ENCODE measurements at places on chromosomes 13 and 19.
A peak's percentile ranks its signal among the peaks of the same experiment; 100 is the strongest.

- no peak for DNase-seq
These were observed 183.0 kb downstream of the ZNF536 start for GRCh38 chr19:30555075-30555790.

DNA sequence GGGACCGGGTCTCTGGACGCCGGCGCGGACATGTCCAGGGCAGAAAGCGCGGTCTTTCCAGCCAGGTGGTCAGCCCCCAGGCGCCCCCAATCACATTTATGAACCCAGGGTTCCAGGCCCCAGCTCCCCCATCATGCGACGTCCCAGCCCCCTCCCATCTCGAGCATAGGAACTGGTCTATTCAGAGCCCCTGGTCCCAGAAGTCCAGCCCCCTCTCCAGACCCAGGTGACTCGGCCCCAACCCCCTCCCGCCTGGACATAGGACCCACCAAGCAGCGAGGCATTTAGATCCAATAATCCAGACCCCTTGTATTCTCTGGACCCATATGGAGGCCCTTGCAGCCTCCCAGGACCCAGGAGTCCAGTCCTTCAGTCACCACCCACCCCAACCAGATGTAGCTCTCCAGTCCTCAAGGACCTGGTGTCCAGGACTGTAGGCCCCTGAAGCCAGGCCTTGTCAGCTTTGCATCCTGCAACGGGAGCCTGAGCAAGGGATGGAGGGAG is 501 bp downstream of the APLP1 start:
- no peak for DNase-seq

DNA sequence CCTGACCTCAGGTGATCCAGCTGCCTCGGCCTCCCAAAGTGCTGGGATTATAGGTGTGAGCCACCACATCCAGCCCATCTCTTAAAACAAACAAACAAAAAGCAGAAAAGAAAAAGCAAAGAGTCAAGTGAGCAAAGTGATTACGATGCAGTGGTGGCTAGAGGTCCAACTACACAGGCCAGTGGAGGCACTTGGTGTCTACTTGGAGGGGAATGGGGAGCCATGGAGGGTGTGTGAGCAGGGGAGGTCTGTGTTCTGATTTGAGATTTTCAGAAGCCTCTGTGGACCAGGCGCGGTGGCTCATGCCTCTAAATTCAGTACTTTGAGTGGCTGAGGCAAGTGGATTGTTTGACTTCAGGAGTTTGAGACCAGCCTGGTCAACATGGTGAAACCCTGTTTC is 6.6 kb downstream of the COLGALT1 start:
- DNase-seq: no peak

- DNase-seq: no peak
These were observed 16.6 kb downstream of the MED4 start for GRCh38 chr13:48078251-48078656.

GRCh38 chr19:15396436-15396835 is 16.8 kb upstream of the AKAP8 start:
- no peak for DNase-seq

- no peak for DNase-seq
These were observed 10.4 kb downstream of the PNPLA6 start for GRCh38 chr19:7545904-7546303.

GRCh38 chr13:98273824-98274742 is 97.0 kb upstream of the RNF113B start:
- no peak for DNase-seq

- no peak for DNase-seq
These were observed 42.8 kb downstream of the PIN1 start for GRCh38 chr19:9877780-9878510.

DNA sequence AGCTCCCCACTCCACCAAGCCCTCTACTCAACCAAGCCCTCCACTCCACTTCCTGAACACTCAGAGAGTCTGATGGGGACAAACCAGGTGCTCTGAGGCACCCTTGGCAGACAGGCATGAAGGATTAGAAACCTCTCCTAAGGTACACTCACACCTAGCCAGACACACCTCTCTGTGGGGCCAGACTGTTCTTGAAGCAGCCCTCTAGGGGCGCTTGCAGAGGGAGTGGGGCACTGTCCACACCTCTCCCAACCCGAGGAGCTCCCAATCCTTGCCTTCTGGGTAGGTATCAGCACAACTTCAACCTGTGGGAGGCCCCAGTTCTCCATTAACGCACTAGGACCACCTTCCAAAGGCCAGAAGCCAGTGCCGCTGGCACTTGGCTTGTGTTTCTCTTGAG is 108.7 kb upstream of the VSTM2B start:
- DNase-seq: no peak

- DNase-seq: peak; percentile 70
These were observed 7.7 kb upstream of the CXCL17 start for GRCh38 chr19:42450314-42450934.

DNA sequence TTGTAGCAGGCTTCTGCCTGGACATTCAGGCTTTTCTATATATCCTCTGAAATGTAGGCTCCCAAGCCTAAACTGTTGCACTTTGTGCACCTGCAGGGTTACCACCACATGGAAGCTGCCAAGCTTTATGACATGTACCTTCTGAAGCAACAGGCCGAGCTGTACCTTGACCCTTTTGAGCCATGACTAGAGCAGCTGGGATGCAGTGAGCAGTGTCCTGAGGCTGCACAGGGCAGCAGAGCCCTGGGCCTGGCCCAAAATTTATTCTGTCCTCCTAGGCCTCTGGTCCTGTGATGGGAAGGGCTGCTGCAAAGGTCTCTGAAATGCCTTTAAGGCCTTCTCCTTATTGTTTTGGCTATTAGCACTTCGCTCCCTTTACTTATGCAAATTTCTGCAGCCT is 23.5 kb upstream of the CD177 start:
- no peak for DNase-seq

GRCh38 chr19:10143681-10144080 is 24.0 kb upstream of the EIF3G start:
- no peak for DNase-seq

- no peak for DNase-seq
These were observed 14.0 kb downstream of the FRY start for GRCh38 chr13:32045537-32045936.

DNA sequence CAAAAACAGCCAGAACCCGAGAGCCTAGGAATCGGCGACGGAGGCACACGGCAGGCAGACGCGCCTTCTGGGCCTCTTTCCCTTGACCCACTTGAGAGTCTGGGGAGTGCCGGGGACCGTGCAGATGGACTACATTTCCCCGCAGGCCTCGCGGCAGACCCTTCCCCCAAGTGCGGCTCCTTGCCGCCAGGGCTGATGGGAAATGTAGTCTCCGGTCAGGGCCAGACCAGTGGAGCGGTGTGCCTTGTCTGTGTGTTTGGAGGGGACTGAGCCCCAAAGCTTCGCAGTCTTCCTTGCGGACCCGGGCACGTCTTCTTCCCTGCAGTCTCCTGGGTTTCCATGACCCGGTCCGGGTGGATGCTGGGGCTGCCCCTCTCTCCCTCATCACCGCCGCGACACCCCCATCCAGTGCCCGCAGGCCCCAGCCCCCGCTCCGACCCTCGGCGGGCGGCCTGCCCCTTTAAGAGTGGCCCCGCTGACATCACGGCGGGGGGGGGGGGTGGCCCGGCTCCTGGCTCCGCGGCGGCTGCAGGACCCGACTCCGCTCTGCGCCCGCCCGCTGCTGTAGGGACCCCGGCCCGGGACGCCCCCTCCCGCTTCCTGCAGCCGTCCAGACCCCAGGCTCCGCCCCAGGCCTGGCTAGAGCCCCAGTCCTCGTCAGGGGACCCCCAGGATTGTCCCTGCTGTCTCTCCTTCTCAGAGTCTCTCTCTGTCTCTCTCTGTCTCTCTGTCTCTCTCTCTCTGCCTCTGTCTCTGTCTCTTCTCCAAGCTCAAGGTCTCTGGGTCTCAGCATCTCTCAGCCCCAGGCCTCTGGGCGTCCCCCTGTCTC is 758 bp upstream of the CACNG7 start:
- DNase-seq: no peak

- no peak for DNase-seq
These were observed 1074.3 kb upstream of the PCDH9 start for GRCh38 chr13:68304286-68304893.

- no peak for DNase-seq
These were observed 1.3 kb downstream of the FPR3 start for GRCh38 chr19:51796195-51796679.

DNA sequence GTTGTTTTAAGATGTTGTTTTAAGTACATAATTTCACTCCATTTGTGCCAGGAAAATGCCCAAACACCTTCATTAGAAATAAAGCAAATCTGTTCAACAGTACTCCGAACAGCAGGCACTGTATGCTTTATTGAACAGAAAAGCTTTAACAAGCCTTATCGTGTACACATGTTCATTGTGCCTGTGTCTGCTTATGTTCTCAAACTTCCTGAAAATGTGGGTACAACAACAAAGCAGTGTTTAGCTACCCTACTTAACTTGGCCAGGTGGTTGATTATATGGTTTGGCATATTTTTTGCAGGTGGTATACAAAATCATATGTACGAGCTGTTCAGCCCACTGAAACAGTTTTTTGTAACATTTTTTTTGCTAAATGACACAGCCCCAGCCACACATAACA is 718.0 kb downstream of the DACH1 start:
- no peak for DNase-seq

DNA sequence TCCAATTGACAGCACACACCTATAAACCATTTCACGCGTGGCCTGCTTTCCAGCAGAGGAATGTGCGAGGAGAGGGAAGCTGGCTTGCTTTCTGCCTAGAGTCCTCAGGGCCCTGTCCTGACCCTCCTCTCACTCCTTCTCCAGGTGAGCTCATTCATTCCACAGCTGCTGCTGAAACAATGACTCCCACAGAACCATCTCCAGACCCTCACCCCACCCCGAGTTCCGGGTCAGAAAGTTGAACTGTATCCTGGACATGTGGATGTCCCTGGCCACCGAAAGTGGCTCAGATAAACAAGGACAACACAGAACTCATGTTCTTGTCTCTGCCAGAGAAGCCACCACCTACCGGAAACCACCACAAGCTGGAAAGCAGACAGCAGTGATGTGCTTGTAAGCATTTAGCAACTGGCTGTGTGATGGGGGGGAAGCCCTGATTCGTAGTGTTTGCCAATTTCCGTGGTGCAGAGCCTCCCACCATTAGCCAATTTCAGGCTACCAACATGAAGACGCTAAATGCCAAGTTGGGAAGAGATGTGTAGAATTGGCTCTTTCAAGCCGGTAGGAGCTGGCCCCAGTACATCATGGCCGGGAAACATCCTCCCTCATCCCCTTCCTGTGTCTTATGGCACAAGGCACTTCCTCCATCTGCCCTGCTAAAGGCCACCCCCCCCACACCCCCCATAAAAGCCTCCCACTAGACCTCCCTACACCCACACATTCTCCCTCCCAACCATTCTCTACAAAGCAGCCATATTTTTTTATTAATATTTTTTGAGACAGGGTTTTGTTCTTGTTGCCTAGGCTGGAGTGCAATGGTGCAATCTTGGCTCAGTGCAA is 5.0 kb downstream of the SYCE2 start:
- no peak for DNase-seq

- DNase-seq: no peak
These were observed 44.9 kb upstream of the PEG3 start for GRCh38 chr19:56885173-56885985.

- no peak for DNase-seq
These were observed 95.1 kb upstream of the DACH1 start for GRCh38 chr13:71962126-71962525.

DNA sequence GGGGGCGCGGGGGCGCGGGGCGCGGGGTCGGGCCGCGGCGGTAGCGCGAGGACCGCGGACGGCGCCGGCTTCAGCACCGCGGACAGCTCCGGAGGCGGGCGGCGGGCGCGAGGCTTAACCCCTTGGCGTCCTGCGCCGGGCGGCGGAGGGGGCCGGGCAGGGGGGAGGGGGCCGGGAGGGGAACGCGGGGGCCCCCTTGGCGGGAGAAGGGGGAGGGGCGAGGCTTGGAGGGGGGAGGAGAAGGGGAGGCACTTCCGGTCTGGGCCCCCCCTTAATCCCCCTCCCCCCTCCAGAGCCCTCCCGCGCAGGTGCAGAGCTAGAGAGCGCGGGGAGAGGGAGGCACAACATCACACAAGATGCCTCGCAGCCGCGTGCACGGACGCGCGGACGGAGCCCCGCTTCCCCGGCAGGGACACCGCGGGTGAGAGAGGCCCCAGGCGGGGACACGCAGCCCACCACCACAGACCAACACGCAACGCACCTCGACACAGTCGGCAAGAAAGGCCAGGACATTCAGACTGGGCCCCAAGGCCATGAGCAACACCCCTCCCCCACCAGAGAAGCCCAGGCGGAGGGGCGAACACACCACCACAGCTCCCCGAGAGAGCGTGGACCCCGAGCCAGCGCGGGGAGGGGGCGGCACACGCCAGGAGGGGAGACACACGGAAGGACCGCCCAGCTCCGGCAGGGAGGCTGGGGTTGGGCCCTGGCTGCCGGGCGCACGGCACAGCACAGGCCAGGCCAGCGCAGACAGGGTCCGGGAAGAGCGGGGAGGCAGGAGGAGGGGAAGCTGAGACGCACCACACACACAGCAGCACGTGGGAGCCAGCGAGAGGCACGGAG is 24.1 kb downstream of the SHANK1 start:
- DNase-seq: no peak

DNA sequence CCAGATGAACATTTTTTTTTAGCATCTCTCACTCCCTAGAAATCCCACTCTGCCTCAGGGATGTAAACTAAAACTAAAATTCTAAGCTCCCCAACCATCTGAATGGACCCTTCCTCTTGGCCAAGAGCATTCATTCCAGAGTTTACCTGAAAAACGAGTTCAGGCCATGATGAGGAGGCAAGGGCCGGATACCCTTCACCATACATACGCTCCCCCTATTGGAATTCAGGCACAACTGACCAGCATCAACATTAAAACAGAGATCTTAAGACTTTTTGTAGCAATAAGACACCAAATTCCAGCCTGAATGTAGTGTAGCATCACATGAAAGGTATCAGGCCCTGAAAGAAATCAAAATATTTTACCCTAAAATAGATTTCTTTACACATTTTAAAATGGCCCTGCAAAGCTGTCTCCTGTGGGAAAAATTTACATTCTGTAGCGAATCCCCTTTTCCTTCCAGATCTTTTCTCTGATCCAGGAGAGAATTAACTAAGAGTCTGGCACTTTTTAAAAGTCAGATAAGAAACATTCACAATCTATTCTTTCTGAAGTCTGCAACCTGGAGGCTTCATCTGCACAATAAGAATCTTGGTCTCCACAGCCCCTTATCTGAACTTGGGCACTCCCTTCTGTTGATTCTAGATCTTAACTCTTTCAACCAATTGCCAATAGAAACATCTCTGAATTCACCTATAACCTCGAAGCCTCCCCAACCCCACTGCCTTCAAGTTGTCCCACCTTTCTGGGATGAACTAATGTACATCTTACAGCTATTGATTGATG is 888.5 kb downstream of the UQCRFS1 start:
- no peak for DNase-seq

DNA sequence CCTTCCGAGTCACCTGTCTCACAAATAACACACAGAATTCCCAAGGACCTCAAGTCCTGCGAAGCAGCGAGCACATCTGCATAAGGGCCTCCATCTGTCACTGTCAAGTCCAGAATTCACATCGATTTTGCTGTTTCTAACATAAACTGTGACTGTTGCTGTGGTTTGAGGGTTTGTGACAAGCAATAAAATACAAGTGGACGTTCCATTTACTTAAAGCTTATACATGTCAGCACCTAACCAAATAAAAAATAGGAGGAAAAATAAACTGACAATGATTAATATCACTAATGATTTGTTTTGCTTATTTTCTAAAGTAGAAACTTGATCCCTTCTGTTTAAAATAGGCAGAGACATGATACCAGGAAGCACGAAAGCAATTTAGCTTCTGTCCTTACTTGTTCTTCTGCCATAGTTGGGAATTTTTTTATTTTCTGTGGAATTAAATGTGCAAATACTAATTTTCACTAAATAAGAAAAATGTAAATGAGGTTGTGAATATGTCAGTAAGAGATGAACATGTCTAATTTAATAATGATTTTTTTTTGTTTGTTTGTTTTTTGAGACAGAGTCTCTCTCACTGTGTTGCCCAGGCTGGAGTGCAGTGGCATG is 279.1 kb downstream of the FGF9 start:
- no peak for DNase-seq
